ENCODE measurements at places on chromosomes 2 and 18.
A peak's percentile ranks its signal among the peaks of the same experiment; 100 is the strongest.

DNA sequence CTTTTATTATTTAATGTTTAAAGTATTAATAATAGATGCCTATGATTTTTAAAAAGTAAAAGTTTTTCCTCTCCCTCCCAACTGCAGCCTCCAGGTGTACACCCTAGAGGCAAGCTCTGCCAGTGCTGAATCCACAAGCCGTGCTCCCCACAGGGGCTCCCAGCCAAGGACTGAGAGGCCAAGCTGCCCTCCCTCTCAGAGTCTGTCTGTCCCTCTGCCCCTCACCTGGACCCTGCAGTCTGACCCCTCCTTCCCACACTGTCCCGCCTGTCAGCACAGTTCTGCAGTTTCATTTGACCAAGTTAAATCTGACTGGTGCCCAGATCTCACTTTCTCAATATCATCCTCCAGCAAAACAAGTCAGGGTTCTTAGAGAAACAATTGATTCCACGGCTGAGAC lies 14.8 kb upstream of the PROC start:
- DNase-seq, result no peak

GRCh38 chr2:106122157-106122556 lies 71.9 kb downstream of the UXS1 start:
- DNase-seq, result no peak

- no peak for DNase-seq
Measured at GRCh38 chr2:153567367-153567766, 88.8 kb upstream of the RPRM start.

- no peak for DNase-seq
Measured at GRCh38 chr18:13647761-13648160, 78.6 kb downstream of the FAM210A start.

DNA sequence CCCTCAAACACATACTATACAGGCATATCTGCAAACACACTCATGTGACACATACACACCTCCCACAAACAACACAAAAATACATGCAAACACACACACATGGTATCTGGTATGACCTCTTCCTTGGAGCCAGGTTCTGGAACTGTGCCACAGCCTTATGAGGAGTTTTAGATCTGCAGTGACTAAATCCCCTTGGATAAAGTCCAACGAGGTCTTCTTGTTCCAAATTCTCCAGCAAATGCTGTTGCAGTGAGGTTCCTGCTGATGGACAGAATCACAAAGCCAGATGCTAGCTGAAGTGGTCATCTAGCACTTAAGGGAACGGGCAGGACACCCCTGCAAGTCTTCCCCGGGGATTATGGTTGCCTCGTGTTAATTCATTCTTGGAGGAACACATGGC lies 54.5 kb upstream of the DAPL1 start:
- peak; percentile 94 for DNase-seq

Measured in retinal pigment epithelial cell (primary cell).